Activated CD4-positive, alpha-beta T cell treated with anti-CD3 and anti-CD28 coated beads, Interleukin-2, amount 10 ng/mL, durations not matched to agents 7 days and 5 days (primary cell): ENCODE measurements at places on chromosomes 7 and 10. TPM values are rescaled to one million over a fixed set of nuclear protein-coding genes. Genes with fewer than 3 reads are reported as not detected.

DNA sequence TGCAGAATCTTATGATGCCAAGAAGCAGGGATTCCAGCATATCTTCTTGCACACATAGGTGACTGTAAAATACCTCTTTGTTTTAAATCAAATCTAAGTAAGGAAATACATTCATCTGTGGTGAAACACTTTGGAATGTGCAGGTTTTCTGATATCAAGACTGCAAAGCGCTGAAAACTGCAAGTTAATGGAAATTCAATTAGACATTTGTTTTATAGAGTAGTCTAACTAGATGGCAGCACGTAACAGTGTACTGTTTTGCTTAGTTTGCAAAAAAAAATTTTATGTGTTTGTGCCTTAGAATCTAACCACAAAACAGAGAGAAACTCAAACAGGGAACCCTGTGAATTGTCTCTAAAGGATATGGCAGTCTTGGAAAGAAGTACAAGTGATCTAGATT is 259.2 kb downstream of the HDAC9 start:
- no peaks in the 10 kb centered on the region for H3K36me3 ChIP-seq
- H3K27me3 ChIP-seq: no peaks in the 10 kb centered on the region
- DNase-seq: no peak
- no peak overlapping the region for H3K27ac ChIP-seq
- H3K4me3 ChIP-seq: no peak overlapping the region

DNA sequence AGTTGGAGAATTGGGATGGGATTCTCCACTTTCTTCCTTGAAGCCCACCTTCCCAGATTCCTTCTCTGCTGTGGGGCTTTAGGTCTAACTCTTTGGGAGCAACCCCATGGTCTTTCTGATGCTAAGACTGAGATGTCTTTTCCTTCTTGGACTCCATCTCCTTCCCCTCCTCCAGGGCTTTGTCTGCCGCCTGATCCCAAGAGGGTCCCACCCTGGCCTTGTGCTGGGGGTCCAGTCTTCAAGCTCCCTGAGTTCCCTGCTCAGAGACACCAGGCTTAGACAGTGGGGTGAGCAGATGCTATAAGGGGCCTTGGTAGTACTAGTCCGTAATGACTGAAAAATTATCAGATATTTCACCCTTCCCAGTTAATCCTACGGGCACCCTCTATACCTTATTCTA is 150.5 kb downstream of the PTPN20 start:
- H3K4me3 ChIP-seq: no peak overlapping the region
- no peak for DNase-seq
- H3K36me3 ChIP-seq: no peaks in the 10 kb centered on the region
- no peaks in the 10 kb centered on the region for H3K4me1 ChIP-seq
- H3K27ac ChIP-seq: no peak overlapping the region

- H3K36me3 ChIP-seq: no peaks in the 10 kb centered on the region
- H3K27ac ChIP-seq: no peak overlapping the region
- no peak overlapping the region for H3K4me3 ChIP-seq
- H3K4me1 ChIP-seq: peaks cover 6% of the 10 kb centered on the region
- no peaks in the 10 kb centered on the region for H3K27me3 ChIP-seq
These were observed 99.2 kb upstream of the LYZL2 start for GRCh38 chr10:30728766-30729165.

DNA sequence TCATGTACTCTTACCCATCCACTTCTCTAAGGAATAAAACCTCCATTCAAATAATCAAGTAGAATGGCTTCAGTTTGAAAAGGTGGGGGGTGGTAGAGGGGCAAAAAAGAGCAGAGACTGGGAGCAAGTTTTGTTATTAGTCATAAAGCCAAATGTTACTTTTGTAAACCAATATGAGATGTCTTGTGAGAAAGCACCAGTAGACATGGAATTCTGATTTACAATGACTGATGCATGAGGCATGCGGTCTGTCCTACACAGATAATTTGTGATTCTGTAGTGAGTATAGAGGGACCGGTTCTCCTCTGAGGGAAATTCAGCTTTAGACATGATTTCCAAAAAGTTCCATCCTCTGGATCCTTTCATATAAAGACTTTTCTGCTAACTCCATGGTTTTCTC is 12.9 kb upstream of the ABCA13 start:
- H3K27me3 ChIP-seq: peaks cover 13% of the 10 kb centered on the region
- no peak overlapping the region for H3K4me3 ChIP-seq
- H3K27ac ChIP-seq: no peak overlapping the region
- DNase-seq: no peak

DNA sequence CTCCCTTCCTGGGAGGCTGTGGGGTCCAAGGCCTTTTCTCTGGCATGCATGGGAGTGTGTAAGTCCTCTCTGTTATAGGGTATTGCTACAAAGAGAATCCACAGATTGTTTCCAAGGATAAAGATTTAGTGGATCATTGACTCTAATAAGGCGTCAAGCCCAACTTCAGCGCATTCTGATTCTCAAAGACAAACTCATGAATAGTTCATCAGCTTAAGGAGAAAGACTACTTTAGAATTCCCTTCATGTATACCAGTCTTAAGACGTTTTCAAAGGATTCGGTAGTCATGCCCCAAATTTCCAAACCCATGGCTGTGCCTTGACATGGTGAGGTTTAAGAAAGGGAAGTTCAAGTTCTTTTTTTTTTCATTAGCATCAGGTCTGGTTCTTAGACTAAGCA is 46.6 kb upstream of the ABLIM1 start:
- H3K4me1 ChIP-seq: no peaks in the 10 kb centered on the region
- no peak overlapping the region for H3K27ac ChIP-seq
- H3K27me3 ChIP-seq: peaks cover 21% of the 10 kb centered on the region

- H3K36me3 ChIP-seq: peaks cover 55% of the 10 kb centered on the region
- DNase-seq: no peak
- no peaks in the 10 kb centered on the region for H3K4me1 ChIP-seq
- no peak overlapping the region for H3K4me3 ChIP-seq
- no peak overlapping the region for H3K27ac ChIP-seq
These were observed 49.9 kb downstream of the PITRM1 start for GRCh38 chr10:3122486-3123205.

DNA sequence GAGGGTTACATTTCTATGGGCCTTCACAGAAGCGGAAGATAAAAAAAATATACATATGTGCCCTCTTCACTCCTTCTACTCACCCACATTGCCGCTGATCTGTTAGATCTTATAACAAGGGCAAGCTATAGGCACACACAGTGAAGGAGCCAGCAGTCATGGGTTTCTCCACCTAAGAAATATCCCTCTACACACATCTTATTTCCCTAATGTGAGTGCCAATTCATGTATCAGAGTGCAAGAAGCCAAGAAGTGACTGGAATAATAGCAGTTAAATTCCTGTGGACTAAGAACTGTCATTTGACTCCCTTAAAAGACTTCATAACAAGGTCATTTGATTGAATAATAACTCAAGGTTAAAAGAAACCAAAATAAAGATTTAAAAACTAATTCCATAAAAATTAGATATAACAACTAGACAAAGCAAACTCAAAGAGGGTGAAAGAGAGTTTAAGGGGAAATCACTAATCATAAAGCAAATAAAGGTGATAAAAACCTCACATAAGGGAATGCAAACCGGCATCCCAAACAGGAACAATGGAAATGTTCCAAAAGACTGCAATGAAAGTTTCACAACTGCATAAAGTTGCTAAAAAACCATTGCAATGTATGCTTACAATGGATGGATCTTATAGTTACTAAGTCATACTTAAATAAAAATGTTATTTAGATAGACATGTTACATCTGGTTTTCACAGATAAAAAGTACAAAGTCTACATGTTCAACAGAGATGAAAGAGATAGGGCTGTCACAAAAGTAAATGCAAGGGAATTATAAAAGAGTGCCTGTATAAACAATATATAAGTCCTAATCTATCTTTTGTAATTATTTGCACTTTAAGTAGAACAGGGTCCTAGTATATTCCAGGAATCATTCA is 42.8 kb downstream of the ARHGAP21 start:
- H3K4me3 ChIP-seq: no peak overlapping the region
- no peaks in the 10 kb centered on the region for H3K4me1 ChIP-seq
- DNase-seq: no peak
- H3K27me3 ChIP-seq: no peaks in the 10 kb centered on the region

- H3K27ac ChIP-seq: no peak overlapping the region
- peaks cover 23% of the 10 kb centered on the region for H3K27me3 ChIP-seq
- no peak for DNase-seq
- H3K4me3 ChIP-seq: no peak overlapping the region
- H3K4me1 ChIP-seq: no peaks in the 10 kb centered on the region
- no peaks in the 10 kb centered on the region for H3K36me3 ChIP-seq
These were observed 252.6 kb upstream of the INHBA start for GRCh38 chr7:41955451-41955850.

GRCh38 chr10:91415816-91416215 is 5.7 kb downstream of the HECTD2 start:
- no peak overlapping the region for H3K27ac ChIP-seq
- peaks cover 2% of the 10 kb centered on the region for H3K27me3 ChIP-seq
- H3K4me3 ChIP-seq: no peak overlapping the region

DNA sequence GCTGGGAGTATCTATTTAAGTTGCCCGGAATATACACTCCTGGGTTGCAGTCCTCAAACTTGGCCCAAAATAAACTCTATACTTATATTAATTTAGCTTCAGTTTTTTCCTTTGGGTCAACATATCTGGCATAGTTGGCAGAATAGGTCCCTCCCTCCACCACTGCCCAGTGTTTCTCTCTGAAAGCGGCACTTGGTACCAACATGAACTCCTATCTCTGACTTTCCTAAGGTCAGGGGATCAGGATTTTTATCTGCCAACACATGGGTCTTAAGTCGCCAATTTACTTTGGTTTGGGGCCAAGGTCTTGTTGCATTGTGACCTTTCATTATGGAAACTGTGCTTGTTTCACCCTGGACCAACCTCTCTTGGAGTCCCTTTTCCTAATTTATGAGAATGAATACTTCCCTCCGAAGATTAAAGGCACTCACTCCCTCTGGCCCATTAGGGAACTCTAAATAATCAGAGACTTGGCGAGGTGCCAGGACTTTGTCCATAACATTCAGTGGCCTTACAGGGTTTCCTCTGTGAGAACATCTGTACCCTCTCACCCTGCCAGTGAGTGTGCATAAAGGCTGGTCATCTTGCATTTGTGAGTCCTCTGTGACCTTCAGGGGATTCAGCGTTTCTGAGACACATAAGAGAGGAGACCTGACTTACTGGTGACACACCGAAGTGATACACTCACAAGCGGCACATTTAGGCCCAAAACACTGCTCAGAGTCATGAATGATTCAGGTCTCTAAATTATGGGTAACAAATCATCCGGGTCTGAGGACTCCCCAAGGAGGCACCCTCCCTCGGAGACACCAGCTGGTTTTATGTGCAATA is 19.7 kb upstream of the FKBP9 start:
- H3K27ac ChIP-seq: no peak overlapping the region
- no peak overlapping the region for H3K4me3 ChIP-seq
- DNase-seq: no peak
- H3K36me3 ChIP-seq: no peaks in the 10 kb centered on the region

DNA sequence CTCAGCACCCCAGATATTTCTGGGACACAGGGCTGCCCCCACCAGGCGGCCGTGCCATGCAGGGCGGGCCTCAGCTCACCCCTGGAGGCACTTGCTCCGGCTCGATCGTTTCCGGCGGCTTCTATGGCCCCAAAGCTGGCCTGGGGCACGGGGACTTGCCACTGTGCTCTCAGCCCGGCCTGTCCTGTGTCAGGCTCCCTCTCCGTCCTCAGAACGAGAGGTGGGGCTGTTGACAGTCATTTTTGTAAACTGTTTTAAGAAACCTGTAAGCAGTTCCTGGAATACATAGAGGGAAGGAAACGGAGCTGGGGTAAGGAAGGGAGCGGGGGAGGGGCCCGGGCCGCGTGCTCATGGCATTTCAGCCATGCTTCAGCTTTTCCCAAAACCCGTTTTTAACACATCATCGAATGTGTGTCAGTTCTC is 30.7 kb upstream of the PRKAR1B start:
- no peak overlapping the region for H3K4me3 ChIP-seq
- no peak for DNase-seq
- H3K27me3 ChIP-seq: no peaks in the 10 kb centered on the region
- no peaks in the 10 kb centered on the region for H3K4me1 ChIP-seq
- peaks cover 14% of the 10 kb centered on the region for H3K36me3 ChIP-seq

DNA sequence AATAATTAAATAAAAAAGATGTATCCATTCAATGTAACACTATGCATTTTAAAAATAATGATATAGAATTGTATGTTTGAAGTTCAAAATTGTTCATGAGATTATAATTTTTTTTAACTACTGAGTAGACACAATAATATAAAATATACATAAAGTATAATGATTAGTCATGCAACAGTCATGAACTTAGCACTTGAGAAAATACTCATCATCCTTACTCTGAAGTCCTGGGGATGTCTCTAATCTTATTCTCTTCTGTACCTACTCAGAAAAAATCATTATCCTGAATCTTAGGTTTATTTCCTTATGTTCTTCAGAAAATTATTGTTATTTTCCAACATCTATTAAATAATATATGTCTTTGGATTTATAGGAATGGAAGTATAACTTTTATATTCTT is 26.4 kb upstream of the IKZF1 start:
- H3K36me3 ChIP-seq: peaks cover 10% of the 10 kb centered on the region
- DNase-seq: no peak
- no peak overlapping the region for H3K4me3 ChIP-seq
- no peaks in the 10 kb centered on the region for H3K27me3 ChIP-seq
- H3K27ac ChIP-seq: no peak overlapping the region
- peaks cover 45% of the 10 kb centered on the region for H3K4me1 ChIP-seq

DNA sequence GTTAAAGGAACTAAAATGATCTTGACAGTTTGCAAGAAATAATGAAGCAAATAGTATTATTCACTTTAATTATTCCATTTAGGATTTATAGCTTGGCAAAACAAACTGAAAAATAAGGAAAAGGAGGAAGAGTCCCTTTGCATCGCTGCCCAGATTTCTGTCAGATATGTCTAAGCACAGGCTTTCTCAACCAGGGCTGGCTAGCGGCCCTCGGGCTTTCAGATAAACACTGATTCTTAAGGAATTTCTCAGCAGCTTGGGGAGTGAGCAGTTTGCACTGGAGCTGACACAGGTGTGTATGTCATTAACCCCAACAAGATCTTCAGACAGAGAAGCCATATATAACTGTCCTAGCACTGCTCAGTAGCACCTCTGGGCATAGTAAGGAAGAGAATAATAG is 47.9 kb upstream of the SEMA3D start:
- H3K27ac ChIP-seq: no peak overlapping the region
- no peaks in the 10 kb centered on the region for H3K4me1 ChIP-seq
- H3K36me3 ChIP-seq: no peaks in the 10 kb centered on the region
- no peak overlapping the region for H3K4me3 ChIP-seq
- no peak for DNase-seq
- no peaks in the 10 kb centered on the region for H3K27me3 ChIP-seq

FZD1 gene
- total RNA-seq: 1.2 TPM

AGAP5 gene
- 10.2 TPM for total RNA-seq

UNCX gene
- total RNA-seq: not detected

AQP1 gene
- total RNA-seq: 0.21 TPM

SEPTIN7 gene
- 293 TPM for total RNA-seq

TRIM74 gene
- total RNA-seq: 1.5 TPM

CYP2E1 gene
- total RNA-seq: 0.79 TPM

AZGP1 gene
- total RNA-seq: not detected

ZNF853 gene
- total RNA-seq: 0.33 TPM

PDZD7 gene
- 0.65 TPM for total RNA-seq

CPN1 gene
- not detected for total RNA-seq

SORCS1 gene
- total RNA-seq: not detected

LRRN3 gene
- total RNA-seq: 211 TPM

TEX47 gene
- not detected for total RNA-seq

HOXA6 gene
- not detected for total RNA-seq
